ENCODE measurements at places on chromosomes 6 and 20.

DNA sequence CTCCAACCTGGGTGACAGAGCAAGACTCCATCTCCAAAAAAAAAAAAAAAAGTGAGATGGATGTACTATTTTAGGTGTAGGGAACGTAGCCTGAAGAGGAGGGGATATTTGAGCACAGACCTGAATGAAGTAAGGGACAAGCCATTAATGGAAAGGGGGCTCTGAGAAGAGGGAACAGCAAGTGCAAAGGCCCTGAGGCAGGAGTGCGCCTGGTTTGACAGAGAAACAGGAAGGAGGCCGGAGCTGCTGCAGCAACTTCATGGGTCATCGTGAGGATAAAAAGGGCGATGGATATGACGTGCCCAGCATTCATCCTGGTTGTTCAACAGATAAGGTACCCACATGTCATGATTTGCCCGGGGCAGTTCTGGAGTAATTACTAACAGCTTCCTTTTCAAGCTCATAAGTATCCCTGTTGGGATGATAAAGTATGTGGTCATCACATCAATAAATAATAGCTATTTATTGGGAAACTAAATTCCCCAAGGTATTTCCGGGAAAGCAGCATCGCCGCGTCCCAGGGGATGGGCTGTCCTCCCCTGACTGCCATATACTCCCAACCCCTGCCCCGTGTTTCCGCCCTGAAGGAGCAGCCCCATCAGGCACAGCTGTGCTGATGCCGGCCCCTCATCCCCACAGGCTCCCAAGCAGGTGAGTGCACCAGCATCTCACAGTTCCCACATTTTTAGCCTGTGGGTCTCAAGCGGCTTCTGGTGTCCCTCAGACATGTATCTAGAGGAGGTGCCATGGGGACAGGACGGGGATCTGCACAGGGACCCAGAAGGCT, 43.4 kb downstream of the DLGAP4 start:
- DNase-seq, result peak; percentile 2

DNA sequence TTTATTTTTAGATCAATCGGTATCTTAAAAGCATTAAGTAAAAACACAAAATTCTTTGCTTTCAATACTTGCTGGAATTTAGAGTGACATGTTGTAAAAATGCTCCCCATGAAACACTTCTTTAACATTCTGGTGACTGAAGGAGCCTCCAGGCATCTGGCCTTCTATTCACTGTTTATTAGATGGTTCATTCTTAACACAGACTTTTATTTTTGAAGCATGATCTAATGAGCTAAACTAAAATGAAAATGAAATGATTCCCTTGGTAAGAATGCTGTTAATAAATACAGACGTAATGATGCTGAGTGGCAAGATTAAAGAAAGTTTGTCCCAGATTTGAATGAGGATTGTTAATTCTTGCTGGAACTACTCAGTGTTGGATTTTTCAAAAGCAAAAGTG, 698.4 kb downstream of the TENT5A start:
- peak; percentile 58 for DNase-seq

DNA sequence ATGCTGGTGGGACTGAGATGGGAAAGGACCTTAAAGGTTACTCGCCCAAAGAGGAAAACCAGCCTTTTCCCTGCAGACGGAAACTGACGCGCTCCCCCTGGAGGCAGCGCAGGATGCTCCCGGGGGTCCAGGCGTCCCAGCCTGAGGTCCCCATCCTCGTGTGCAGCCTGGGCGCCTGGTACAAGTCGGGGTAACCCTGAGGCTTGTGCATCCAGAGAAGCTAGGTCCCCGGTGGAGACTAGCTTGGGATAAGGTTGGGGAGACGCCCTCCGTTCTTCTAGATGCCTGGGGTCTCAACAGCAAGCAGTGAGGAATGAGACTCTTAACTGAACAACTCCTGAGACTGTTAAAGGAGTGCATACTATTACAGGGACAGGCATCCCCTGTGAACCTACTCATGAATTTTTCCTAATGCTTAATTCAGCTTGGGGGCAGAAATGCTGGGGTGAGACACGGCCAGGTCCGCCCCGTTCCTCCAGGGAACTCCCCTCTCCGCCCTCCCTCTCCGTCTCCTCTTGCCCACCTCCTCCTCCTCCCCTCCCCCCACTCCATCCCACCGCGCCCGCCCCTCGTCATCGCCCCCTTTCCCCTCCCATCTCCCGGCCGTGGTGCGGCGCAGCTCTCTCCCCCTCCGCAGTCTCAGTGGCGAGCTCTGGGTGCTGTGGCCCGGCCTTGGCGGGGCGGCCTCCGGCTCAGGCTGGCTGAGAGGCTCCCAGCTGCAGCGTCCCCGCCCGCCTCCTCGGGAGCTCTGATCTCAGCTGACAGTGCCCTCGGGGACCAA, at the start of gene PRSS35:
Gene PRSS35, plus strand, starts transcription at position 634 of the 781 bp plus-strand sequence. CDS start 10,908 bp downstream, outside the sequence.
- peak; percentile 52 for DNase-seq

GRCh38 chr20:42862446-42862845, 327.3 kb downstream of the PTPRT start:
- DNase-seq, result no peak

DNA sequence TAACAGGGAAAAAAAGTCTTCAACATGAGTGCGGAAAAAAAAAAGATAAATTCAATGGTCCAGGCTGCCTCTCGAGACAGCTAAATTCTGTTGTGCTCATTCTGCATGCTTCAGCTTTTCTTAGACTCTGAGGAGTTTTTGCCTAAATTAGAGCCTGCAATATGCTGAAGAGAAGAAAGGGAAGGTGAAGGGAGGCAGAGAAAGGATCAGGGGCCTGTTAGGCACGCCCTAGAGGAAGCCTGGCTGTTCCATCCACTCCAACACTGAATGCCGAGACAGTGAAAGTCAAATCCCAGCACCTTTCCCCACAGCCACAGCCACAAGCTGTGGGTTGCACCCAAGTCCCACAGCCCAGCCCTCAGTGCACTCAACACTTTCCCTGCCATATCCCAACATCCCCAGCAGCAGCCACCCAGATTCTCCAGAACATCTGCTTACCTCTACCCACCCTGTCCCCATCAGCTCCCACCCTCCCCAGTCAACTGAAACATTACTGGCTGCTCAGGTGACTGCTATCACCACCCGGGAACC, 37.3 kb downstream of the PREX1 start:
- DNase-seq, result no peak

GRCh38 chr6:132544826-132545225, 6.7 kb downstream of the TAAR9 start:
- no peak for DNase-seq

DNA sequence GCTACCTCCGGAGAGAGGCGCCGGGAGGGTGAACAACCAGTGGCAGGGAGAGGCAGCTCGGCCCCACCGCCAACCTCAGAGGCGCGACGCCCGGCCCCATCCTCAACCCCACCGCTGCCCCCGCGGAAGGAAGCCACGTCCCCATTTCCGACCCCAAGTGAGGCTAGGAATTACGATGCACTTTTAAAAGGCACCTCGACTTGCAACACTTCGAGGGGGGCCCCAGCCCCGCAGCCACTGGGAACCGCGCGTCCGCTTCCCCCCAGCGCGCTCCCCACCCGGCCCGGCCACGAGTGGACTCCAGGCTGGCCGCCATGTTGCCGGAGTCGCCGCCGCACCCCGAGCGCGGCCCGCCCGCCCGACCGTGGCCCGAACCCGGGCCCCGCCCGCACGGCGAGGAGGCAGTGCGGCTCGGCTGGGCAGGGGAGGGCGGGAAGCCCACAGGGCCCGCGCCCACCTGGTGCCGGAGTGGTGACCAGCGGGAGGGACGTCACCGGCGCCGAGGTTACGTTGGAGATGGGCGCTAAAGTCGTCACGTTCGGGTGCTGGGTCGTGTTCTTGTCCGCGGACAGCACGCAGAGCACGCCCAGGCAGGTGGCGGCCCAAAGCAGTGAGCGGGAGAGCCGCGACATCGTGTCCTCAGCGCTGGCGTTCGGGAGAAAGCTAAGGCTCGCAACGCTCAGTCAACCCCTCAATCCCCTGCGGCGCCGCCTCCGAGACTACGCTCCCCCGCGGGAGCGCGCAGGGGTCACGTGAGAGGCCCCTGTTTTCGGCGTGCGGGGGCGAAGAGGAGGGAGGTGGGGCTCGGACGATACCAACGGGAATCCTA, at the start of gene CD164:
Gene CD164, minus strand, starts transcription at position 721 of the 829 bp plus-strand sequence. Its CDS starts 89 bp downstream, at position 632.
- peak; percentile 93 for DNase-seq

DNA sequence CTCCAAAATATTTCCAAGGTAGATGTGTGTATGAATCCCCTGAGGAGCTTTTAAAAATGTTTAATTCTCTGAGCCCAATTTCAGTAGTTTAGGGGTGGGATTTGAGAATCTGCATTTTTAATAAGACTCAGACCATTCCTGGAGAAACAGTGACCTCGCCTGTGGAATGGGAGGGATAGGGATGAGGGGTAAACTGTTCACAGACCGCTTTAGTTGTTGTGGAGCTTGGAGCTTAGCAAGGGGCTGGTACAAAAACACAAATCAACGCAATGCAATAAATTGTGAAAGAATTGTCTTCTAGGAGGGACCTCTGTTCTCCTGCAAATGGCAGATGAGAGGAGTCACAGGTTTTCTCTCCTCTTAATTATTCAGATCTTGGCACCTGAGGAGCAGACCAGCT, 239.3 kb upstream of the SULF2 start:
- DNase-seq, result no peak

- DNase-seq, result no peak
These were observed 34.4 kb downstream of the SNAI1 start for GRCh38 chr20:50017160-50017559.

DNA sequence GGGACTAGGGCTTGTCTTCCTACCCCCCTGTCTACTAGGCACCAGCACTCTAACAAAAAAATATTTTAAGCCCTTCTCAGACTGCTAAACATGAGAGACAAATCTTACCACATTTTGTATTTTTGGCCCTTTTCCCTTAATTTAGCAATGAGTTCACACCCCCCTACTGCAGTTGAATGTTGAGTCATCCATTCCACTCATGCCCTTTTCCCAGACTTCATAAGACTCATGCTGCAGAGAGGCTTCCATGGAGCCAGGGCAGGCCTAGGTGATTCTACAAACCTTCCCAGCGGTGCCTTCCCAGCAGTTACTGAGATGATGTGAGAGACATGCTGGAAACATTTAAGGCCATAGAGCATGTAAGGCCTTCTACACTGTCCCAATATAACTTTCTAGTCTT, 53.9 kb downstream of the PXDC1 start:
- peak; percentile 96 for DNase-seq

GRCh38 chr20:59151820-59152219, 11.8 kb upstream of the ZNF831 start:
- no peak for DNase-seq

DNA sequence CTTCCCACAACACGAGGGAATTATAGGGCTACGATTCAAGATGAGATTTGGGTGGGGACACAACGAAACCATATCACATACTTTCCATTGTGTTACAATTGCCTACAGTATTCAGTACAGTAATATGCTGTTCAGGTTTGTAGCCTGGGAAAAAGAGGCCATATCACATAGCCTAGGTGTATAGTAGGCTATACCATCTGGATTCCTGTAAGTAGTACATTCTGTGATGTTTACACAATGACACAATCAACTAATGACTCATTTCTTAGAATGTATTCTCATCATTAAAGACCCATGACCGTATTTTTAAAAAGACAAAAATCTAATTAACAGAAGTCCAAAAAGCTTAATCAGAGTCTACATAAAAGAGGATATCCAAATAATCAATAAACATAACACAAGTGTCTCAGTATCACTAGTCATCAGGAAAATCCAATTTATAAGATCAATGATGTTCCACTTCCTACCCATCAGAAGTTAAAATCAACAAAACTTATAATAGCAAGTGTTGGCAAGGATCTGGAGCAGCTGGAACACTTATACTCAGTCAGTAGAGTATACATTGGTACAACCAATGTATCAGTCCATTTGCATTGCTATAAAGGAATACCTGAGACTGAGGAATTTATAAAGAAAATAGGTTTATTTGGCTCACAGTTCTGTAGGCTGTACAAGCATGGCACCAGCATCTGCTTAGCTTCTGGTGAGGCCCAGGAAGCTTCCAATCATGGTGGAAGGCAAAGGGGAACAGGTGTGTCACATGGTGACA, 215.9 kb downstream of the CLVS2 start:
- DNase-seq, result no peak

GRCh38 chr6:113586413-113587077, 270.6 kb upstream of the MARCKS start:
- peak; percentile 83 for DNase-seq

GRCh38 chr6:55496201-55496600, 82.8 kb downstream of the HMGCLL1 start:
- DNase-seq, result no peak

DNA sequence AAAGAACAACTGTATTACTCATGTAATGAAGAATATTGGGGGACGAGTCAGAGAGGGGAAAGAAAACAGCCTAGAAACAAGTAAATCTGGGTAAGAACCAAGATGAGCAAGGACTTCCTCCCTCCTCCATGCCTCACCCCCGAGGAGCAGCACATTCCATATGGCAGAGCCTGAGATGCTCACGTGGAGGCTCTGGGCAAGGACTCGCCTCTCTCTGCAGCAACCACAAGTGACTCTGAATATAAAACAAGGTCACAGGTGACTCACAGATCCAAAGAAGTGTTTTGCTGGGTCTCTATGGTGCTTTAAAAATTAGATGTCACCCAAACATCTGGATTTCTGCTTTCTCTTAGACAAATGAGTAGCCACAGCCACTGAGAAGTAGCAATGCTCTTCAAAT, 453.0 kb upstream of the SULF2 start:
- DNase-seq, result peak; percentile 68

GRCh38 chr6:164379795-164380194, 929.6 kb downstream of the C6orf118 start:
- no peak for DNase-seq

GRCh38 chr6:26022132-26022472, 59.5 kb downstream of the TRIM38 start:
- peak; percentile 86 for DNase-seq

GRCh38 chr6:121896363-121896762, 460.9 kb downstream of the GJA1 start:
- DNase-seq, result peak; percentile 47

GRCh38 chr6:53312355-53312754, 36.4 kb downstream of the ELOVL5 start:
- DNase-seq, result peak; percentile 42

DNA sequence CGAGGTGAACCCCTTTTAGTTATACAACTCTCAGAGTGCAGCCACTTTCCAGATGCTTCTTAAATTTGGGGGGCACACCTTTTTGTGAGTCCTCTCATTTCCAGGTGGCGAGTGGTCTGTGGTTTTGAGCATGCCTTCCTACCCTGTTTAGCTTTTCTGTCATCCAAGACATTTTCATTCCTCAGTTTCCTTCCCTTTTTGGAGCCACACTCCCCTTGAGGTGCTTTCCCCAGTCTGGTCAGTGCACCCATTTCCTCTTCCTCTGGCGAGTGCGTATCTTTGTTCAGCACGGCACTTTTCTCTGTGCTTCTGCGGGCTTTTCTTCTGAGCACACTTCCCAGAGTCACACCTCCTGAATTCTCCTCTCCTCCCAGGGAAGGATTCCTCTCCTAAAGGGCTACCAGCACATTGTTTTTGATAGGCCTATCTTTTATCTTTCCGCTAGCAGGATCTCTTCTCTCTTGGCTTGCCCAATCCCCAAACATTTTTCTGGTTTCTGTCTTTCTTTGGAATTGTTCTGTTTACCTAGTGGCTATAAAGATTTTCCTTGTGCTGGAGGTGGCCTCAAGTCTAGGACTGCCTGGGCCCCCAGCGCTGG, 1.4 kb downstream of the PHF20 start:
- DNase-seq, result peak; percentile 52

Data from EH (cell line).